Fibroblast of pulmonary artery (primary cell): ENCODE measurements at places on chromosomes 5 and 9.
A peak's percentile ranks its signal among the peaks of the same experiment; 100 is the strongest.

DNA sequence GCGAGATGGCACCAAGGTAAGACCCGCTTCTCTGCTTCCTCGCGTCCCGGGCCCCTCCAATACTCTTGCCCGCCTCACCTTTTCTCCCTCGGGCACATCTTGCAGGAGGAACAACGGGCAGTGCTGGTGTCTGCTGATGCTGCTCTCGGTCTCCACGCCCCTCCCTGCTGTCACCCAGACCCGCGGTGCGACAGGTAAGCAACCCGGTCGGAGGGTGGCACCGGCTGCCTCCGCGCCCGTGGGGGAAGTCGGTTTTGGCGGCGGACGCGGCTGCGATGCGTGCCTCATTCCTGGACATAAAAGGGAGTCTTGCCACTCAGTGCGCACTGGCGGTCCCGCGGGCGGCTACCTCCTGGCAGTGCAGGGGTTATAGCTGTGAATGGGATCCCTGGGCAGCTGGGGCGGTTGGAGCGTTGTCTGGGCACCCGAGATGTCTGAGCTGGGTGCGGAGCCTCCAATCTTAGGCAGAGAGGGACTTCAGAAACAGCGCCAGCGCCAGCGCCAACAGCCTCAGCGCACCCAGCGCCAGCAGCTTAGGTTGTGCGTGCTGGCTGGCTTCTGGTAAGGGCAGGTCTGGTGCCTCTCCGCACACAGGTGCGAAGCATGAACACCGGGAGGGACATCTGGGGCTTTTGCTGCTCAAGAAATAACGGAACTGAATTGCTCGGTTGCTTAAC lies 488 bp downstream of the COL15A1 start:
- DNase-seq, result no peak

GRCh38 chr9:6845880-6846279 lies 88.1 kb downstream of the KDM4C start:
- peak; percentile 28 for DNase-seq

GRCh38 chr5:57405984-57406383 lies 76.6 kb downstream of the ACTBL2 start:
- peak; percentile 69 for DNase-seq

- DNase-seq, result peak; percentile 85
Measured at GRCh38 chr5:142717582-142718215, 31.8 kb upstream of the FGF1 start.

DNA sequence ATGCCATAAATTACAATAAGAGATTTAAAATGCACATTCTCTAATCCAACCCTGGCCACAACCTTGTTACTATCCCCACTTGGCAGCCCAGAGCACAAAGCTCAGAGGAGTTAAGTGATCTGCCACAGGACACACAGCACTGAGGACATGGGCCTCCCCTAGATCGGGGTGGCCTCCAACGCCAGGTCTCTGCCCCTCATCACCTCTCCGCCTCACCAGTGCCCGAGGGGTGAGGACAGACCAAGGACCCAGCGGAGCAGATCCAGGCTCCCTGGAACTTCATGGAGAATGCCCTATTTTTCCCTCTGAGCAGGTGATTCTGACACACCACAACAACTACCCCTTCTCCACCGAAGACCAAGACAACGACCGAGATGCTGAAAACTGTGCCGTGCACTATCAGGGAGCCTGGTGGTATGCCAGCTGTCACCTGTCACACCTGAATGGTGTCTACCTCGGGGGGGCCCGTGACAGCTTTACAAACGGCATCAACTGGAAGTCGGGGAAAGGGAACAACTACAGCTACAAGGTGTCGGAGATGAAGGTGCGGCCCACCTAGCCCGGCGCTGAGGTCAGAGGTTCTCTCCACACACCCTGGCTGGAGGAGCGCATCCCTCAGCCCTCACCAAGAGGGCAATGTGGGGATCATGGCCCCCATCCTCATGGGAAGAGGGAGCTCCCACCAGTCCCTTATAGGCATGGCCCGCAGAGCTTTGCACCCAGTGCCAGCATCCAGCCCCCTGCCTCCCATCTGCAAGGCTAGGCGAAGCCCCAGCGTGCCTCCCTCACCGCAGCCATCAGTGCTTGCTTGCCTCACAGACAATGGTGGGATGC lies 12.5 kb upstream of the FCN2 start:
- DNase-seq, result no peak

DNA sequence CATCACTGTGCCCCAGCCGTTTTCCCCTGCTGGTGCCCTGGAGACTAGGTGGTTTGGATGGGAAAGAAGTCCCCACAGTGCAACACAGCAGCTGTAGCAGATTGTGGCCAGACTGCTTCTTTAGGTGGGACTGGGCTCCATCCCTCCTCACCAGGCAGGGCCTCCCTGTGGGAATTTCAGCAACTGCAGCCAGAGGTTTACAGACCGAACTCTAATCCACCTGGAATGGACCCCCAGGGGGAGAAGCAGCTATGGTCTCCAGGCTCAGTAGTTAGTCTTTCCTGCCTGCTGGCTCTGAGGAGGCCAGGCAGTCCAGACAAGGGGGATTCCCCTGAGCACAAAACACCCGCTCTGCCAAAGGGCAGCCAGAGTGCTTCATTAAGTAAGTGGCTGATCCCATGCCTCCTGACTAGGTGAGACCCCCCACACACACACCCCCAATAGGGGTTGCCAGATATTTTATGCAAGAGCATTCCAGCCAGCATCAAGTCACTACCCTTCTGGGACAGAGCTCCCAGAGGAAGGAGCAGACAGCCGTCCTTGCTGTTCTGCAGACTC lies 188.9 kb downstream of the SGCD start:
- no peak for DNase-seq

DNA sequence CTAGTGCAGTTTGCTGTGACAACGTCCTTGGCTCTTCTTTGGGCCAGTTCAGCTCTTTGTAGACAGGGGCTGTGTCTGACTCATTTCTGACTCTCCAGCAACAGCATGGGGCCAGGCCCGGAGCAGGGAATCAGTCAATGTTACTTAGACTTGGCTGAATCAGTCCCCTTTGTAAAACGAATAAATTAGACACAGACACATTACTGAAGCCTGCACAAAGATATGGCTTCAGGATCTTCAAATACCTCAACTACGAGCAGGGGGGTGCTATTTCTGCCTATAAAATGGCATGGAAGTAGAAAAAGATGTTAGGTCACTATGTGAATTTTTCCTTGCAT lies 204.7 kb downstream of the TTLL11 start:
- peak; percentile 60 for DNase-seq

DNA sequence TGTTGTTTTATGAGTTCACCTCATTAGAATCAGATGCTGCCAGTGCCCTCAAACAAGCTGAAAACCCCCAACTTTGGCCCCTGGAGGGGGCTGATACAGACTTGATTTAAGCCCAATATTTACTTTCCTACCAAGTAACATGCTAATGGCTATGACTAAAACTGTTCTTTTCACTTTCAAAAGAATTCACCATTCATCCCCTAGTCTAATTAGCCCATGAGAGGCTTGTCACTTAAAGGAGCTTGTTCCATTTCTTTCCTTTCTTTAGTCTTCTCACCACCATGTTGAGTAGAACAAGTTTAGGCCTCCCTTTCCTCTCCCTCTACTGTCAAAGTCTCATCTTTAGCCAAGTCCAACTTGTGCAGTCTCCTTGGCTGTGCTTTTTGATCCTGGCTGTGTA lies 50.4 kb downstream of the EPB41L4B start:
- no peak for DNase-seq

- DNase-seq, result peak; percentile 77
Measured at GRCh38 chr9:22037954-22038690, 29.0 kb upstream of the CDKN2B start.

DNA sequence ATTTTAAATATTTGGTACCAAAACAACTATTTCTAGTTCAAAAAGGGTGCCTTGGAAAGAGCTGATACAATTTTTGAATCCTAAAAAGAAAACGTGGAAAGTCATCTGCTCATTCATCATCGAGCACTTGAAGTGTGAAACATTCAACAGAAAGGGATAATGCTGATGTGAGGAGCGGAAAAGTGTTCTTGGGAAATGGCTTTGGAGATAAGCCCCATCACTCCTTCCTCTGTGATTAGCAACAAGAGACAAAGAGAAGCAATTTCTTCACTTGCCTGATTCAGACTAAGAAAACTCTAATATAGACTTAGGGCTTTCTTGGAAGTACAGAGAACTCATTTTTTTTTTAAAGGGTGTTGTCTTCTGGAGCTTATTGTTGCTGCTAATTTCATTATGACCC lies 74.9 kb downstream of the C9orf152 start:
- DNase-seq, result peak; percentile 72

GRCh38 chr5:120432861-120433260 lies 31.2 kb upstream of the PRR16 start:
- no peak for DNase-seq

GRCh38 chr9:11618241-11618805 lies 1005.5 kb upstream of the PTPRD start:
- no peak for DNase-seq

GRCh38 chr5:117942861-117943519 lies 1045.4 kb downstream of the DTWD2 start:
- DNase-seq, result no peak

DNA sequence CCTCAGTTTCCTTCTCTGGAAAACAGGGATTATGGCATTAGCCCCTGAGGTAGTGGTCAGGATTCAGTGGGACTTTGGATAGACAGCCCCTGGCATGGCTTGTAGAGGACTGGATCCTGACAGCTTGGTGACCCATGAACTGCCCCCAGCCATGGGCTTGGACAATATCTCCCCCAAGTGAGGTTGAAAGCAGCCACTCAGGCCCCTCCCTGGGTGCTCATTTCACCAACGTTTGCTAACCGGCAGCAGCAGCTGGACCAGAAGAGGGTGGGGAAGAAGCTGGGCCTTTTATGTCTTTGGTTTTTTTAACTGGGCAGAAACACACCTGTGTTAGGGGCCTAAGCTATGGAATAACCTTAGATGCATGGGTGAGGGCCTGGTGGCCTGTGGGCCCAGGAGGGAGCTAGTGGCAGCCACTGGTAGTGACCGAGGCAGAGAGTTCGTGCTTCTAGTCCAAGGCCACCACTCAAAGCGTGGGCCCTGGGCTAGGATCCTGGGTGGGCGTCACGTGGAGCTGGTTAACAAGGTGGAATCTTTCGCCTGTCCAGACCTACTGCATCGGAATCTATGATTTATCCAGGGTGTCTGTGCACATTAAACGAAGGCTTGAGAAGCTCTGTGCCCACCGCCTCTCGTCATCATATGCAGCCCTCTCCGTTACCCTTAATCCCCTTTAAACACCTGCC lies 1.9 kb downstream of the SLC2A8 start:
- DNase-seq, result no peak

DNA sequence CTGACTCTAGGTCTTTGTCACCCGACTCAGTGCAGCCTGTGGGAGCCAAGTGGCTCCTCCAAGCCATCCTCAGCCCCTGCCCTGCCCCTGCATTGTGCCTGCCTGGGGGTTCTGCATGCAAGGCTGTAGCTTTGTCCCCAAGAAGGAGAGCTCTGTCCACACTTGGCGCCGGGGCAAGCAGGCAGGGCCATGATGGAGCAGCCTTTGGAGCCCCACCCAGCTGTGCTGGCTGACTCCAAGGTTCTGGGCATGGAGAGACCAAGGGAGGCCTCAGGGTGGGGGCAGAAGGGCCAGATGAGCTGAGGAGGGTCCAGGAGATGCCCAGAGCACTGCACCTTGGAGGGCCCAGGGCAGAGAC lies 226.2 kb downstream of the CACNA1B start:
- no peak for DNase-seq

DNA sequence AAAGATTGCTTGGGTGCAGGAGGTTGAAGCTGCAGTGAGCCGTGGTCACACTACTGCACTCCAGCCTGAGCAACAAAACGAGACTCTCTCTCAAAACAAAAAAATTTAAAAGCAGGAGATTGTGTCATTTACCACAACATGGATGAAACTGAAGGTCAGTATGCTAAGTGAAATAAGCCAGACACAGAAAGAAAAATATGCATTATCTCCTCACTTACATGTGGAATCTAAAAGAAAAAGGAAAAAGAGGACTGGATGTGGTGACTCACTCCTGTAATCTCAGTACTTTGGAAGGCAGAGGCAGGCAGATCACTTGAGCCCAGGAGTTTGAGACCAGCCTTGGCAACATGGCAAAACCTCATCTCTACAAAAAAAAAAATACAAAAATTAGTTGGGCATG lies 146.8 kb upstream of the DAPK1 start:
- peak; percentile 79 for DNase-seq

- no peak for DNase-seq
Measured at GRCh38 chr5:142609142-142609541, 76.7 kb downstream of the FGF1 start.

GRCh38 chr5:82676661-82677060 lies 398.5 kb upstream of the RPS23 start:
- DNase-seq, result no peak

DNA sequence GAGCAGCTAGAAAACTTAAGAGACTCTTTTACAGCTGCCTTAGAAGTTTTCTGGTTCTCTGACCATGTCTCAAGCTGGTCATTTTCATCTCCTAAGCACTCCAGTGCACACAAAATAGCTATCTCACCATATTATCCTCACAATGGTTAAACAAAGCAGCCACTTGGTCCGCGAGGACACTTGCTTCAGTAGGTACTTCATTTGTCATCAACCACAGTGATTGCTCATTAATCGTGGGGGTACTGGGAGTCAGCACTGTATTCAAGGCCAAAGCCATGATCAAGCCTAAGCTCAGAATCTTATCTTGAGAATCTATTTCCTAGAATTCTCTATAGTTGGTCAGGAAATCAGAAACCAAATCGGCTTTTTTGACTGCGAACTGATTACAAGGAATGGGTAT lies 2.9 kb downstream of the ARL14EPL start:
- DNase-seq, result no peak

- peak; percentile 28 for DNase-seq
Measured at GRCh38 chr9:128136816-128137793, 9.6 kb upstream of the PTGES2 start.

DNA sequence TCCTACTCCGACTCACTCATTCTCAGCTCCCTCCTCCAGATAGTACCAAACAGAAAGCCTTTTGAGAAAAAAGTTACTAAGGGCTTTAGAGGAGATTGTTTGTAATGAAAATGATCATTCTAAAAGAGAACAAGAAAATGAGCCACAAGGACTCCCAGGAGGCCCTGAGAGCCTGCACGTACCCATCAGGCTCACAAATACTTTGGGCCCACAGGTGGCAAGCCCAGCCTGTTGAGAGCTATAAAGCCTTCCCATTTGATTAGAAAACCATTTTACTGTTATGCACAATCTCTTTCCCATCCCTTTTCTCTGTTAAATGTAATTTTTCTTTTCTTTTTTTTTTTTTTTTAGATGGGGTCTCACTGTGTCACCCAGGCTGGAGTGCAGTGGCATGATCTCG lies 136.1 kb downstream of the LHFPL2 start:
- no peak for DNase-seq

- DNase-seq, result no peak
Measured at GRCh38 chr5:52910071-52910470, 79.1 kb upstream of the ITGA2 start.

DNA sequence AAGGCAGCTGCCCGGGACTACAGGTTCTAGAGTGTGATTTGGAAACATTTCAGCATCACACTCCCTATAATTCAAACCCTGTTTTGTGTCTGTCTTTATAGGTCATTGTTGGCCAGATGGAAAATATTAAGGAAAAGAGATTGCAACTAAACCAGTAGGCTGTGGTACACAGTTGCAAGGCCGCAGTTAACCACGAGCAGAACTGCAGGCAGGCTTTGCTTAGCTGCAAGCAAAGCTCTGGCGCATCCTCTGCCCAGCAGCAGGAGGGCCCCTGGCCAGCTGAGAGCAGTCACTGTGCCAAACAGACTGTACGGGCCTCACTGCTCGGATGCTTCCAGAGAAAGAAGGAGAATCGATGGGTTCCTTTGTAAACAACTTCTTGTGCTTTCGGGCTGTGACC lies 204.5 kb downstream of the DENND1A start:
- DNase-seq, result no peak
